ENCODE measurements at places on chromosomes 5 and 9. TPM values are rescaled to one million over a fixed set of nuclear protein-coding genes. Genes with fewer than 3 reads are reported as not detected.

GRCh38 chr9:104780796-104781395, 17.0 kb downstream of the NIPSNAP3B start:
- H3K36me3 ChIP-seq: peaks cover 21% of the 10 kb centered on the region
- H3K27ac ChIP-seq: no peak overlapping the region
- no peaks in the 10 kb centered on the region for H3K27me3 ChIP-seq
- no peak for DNase-seq

- DNase-seq: no peak
- H3K4me1 ChIP-seq: no peaks in the 10 kb centered on the region
- H3K27me3 ChIP-seq: no peaks in the 10 kb centered on the region
- H3K4me3 ChIP-seq: no peak overlapping the region
- no peak overlapping the region for H3K27ac ChIP-seq
- no peaks in the 10 kb centered on the region for H3K36me3 ChIP-seq
Observed at GRCh38 chr9:9558907-9559306, 1053.9 kb downstream of the PTPRD start.

The FOXD4 gene
- total RNA-seq: not detected

The TMEM167A gene
- 62.0 TPM for total RNA-seq

DNA sequence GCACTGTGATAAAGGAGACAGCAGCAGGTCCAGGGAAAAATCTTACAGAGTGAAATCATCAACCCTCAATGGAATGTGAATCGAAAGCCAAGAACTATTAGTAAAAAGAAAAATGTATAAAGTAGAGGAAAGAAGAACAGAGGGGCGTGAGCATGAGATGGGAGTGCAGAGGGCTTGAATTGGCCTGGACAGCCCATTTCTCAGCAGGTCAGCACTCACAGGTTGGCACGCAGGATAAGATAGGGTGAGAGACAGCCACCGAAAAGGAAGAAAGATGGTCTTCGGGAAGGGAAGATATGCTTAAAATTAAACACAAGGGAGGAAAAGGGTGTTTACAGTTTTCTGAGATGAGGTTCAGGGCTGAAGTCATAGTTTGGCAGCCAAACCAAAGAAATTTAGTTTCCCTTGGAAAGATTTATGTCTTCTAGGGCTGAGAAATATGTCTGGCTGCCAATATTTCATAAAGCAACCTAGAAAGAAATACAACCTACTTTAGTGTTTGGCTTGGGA, 524.7 kb downstream of the SPATA31D1 start:
- no peaks in the 10 kb centered on the region for H3K4me1 ChIP-seq
- no peak overlapping the region for H3K27ac ChIP-seq
- no peak for DNase-seq
- no peaks in the 10 kb centered on the region for H3K36me3 ChIP-seq
- H3K27me3 ChIP-seq: no peaks in the 10 kb centered on the region

The TRPM6 gene
- 0.85 TPM for total RNA-seq

DNA sequence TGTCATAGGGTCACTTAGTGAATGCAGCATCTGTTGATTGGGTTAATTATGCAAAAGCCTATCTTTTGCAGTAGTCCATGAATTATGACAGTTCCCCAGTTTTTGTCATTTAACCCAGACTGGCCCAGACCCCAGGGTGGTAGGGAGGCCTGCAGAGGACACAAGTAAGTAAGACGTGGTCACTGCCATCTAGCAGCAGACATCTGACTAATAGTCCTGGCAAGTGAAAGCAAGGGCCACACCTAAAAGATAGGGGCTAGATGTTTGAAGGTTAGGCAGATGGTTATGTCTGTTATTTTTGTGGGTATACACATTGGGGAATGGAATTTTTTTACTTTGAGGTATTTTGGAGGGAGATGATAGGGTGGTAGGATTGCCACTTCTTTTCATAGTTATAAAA, 48.0 kb downstream of the RAB14 start:
- H3K4me3 ChIP-seq: no peak overlapping the region
- H3K36me3 ChIP-seq: peaks cover 69% of the 10 kb centered on the region
- peaks cover 5% of the 10 kb centered on the region for H3K4me1 ChIP-seq
- no peak overlapping the region for H3K27ac ChIP-seq
- DNase-seq: no peak

DNA sequence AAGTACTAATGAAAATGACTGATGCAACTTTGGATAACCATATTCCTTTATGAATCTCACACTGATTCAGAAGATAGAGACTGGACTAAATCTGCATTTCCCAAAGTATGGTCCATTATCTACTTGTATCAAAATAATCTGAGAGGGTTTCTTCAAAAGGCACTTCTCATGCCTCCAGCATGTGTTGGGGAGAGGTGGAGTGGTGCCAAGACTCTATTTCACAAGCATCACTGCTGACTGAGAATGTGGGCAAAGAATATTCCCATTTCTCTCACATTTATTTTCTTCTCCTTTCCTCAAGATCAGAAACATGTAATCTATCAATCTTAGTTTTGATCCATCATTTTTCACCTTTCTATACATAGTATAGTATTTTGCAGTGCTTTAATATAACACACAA, 135.4 kb downstream of the GABRB2 start:
- no peak for DNase-seq
- no peaks in the 10 kb centered on the region for H3K4me1 ChIP-seq
- no peaks in the 10 kb centered on the region for H3K27me3 ChIP-seq

The PCDHAC2 gene
- total RNA-seq: not detected

DNA sequence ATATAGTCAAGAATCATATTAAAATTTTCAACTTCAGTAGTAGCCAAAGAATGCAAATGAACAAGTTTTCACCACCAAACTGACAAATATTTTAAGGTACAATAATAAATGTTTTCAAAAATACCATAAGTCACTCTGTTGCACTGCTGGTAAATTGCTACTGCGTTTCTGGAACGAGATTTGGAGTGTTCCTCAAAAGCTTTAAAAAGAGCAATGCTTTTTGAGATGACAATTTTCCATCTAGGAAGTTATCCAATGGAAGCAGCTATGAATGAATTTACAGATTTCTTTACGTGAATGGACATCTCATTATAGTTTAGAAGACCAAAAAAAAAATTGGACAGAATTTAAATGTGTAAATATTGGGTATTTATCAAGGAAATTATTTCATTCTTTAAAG, 173.2 kb upstream of the OR13F1 start:
- no peaks in the 10 kb centered on the region for H3K27me3 ChIP-seq
- no peak for DNase-seq
- H3K4me3 ChIP-seq: no peak overlapping the region

The CYFIP2 gene
- 435 TPM for total RNA-seq
